Stimulated activated CD4-positive, alpha-beta T cell treated with anti-CD3 and anti-CD28 coated beads, Interleukin-4, amount 100 ng/mL, for 4 hours (primary cell): ENCODE measurements at places on chromosomes 11 and 22.

DNA sequence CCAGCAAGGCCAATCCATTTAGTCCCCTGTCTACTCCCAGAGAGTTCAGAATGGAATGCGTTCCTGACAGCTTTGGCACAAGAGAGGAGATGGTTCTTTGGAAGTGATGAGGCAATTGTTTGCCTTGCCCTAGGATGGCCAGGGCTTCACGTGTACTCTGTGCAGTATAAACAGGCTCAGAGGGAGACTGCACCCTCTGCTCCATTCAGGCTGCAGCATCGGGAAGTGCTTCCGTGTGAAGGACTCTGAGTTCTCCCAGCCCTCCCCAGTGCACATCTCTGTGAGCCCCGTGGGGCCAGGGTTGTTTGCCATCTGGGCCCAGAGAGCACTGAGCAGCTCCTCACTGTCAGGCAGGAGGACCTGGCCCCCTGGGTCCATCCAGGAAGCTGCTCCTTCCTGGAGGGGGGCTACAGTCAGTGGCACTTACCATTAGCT lies 215.3 kb upstream of the TBCEL start:
- DNase-seq, result no peak

DNA sequence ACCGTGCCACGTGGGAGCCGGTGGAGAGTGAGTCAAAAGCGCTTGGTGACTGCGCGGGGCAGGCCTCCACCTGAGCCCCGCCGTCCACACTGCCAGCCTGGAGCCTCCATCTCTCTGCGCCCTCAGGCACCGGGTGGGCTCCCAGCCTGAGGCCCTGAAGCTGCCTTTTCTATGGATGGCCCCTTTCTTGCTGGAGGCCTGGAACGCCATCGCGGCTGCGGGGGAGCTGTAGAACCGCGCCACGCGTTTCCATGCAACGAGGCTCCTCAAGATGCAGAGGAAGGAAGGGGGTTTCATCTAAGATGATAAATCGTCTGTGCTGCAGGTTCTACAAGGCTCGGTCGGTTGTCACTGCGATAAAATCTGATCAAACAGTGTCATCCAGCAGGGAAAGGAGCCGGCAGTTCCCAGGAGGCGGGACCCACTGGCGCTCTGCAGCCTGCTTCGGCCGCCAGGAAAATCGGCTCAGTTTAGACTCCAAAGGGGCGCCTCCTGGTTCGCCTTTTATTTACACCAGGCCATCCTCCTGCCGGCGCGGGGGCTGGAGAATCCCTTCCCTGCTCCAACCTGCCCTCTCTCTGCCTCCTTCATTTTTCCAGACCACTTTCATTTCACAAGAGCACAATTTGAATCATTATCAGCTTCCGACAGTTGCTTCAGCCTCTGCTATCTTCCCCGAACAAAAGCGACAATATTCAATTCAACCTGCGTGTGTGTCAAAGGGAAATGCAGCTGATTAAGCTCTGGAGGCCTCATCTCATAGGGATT lies 624.4 kb downstream of the BRD1 start:
- no peak for DNase-seq

DNA sequence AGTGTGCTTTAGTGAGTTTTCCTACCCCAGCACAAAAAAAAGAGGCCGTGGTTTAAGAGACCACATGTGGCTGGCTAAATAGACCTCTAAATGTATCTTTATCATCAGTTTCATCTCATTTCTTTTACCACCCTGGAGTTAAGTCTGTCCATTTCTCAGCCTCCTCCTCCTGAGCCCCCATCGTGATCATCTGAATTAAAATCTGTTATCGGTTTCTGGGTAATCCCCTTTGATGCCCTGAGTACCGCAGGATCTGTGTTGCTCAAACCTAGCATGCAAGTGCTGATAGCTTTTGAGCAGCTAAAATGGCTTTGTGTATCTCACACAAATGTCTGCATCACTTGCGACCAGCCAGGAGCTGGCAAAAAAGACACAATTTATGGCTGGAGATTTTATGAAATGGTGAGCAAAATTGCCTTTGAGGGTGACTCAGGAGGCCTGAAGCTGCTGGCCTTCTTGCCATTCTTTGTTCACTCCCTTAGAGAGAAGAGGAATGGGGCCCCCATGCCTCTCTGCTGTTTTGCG lies 236.5 kb downstream of the NTM start:
- DNase-seq, result no peak

- no peak for DNase-seq
These were observed 39.1 kb downstream of the B3GAT1 start for GRCh38 chr11:134372961-134373360.

- DNase-seq, result no peak
These were observed 15.3 kb downstream of the TMPRSS13 start for GRCh38 chr11:117913736-117914397.

DNA sequence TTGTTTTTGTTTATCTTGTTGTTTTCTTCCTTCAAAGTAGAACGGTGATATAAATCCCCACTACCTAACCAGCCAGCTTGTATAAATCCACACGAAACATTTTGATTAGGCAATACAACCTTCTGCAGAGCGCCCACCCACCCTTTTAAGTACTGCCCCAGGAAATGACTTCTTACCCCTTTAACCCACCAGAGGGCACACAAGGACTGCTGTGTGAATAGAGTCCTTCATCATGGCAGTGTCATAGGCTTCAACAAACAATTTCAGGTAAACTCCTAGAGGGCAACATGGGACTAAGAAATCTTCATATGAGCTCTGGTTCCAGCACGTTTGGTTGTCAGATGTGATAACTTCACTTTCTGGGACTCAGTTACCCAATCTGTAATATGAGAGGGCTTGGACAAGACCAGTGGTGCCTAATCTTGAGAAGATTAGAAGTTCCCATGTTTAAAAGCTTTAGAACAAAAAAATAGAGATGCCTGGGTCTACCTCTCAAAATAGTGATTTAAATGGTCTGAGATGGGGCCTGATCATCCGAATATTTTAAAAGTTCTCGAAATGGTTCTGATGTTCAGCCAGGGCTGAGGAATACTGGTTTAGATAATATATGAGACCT lies 56.1 kb downstream of the PIWIL4 start:
- peak; percentile 19 for DNase-seq

- DNase-seq, result no peak
These were observed 227.0 kb upstream of the POU2AF2 start for GRCh38 chr11:111018566-111018965.

- no peak for DNase-seq
These were observed 12.3 kb upstream of the ARL14EP start for GRCh38 chr11:30310623-30311022.

DNA sequence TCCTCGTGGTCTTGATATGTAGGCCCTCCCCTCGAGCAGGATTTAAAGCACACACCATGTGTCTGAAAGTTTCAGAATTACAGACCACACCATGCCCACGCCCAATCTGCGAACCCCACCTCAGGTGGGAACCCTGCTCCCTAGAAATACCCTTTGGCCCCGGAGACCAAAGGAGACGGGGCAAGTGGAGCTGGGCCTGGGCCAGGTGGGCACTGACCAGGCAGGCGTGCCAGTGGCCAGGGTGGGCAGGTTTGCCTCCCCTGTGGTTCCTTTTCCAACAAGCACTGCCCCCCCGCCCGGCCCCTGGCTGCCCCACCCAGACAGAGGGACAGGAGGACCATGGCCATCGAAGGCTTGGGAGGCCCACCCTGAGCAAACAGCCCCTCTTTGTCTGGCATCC lies 400.4 kb downstream of the TBC1D22A start:
- no peak for DNase-seq

- no peak for DNase-seq
These were observed 30.0 kb upstream of the MMP7 start for GRCh38 chr11:102560555-102561011.

- DNase-seq, result no peak
These were observed 65.6 kb upstream of the SESN3 start for GRCh38 chr11:95296621-95297025.

GRCh38 chr11:71421392-71421950 lies 26.7 kb downstream of the DHCR7 start:
- no peak for DNase-seq

- no peak for DNase-seq
These were observed 59.3 kb downstream of the SLC1A2 start for GRCh38 chr11:35360055-35360530.

DNA sequence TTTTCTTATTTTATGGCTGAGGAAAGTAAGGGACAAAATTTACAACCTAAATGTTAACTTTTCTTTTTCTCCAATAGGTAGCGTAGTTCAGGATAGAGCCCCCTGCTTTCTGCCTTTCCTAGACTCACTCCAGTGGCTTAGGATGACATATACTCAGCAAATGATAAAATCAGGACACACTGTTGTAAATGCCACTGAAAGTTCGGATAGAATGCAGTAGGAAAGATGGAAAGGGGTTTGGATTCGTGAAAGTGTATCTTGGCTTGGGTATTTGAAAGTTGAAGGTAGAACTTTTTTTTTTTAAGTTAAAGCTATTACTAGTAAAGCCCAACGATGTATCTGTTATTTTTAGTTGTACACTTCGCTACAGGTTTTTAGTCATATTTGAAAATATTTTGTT lies 2.2 kb downstream of the DYNC2H1 start:
- DNase-seq, result no peak

- no peak for DNase-seq
These were observed 305.0 kb downstream of the BUD13 start for GRCh38 chr11:116467823-116468222.

DNA sequence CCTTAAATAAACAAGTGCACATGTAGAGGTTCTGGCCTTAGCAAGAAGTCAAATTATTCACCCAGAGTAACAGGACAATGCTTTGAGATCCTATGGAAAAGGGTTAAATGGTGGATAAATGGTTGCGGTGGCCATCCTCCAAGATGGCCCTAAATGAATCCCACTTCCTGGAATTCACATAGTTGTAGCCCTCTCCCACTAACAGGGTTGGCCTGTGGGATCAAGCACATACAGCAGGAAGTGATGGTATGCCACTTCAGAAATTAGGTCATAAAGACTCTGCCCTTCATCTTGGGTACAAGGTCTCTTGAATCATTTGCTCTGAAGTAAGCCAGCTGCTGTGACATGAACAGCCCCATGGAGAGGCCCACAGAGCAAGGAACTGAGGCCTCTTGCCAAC lies 1.8 kb downstream of the ZNF280B start:
- no peak for DNase-seq

DNA sequence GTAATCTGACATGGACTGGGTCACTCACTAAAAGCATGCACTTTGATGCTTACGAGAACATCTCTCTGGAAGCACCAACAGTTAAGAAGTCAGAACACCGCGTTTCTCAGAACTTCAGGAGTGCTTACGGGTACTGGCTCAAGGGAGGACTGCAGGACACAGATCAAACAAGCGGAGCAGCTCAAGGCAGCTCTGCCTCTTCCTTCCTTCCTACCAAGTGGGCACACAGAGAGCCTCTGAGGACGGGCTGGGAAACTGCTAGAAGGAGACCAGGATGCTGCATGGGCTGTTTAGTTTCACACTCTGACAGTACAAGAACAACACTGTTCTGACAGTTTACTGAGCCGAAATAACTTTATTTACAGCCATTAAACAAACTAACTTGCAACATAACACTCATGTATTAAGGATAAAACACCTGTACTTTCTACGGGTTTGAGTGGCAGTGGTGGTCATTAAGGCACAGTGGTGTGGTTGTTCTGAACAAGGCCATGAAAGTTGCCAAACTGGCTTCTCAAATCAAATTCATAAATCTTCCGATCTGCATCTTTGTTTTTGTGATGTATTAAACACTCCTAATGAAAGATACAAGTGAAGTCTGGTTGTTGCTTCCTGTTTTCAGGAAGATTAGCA lies 37.5 kb downstream of the ARFGAP3 start:
- no peak for DNase-seq

- DNase-seq, result no peak
These were observed 244.2 kb downstream of the NTM start for GRCh38 chr11:131614631-131615030.

GRCh38 chr22:49699476-49699875 lies 128.2 kb downstream of the BRD1 start:
- DNase-seq, result no peak

DNA sequence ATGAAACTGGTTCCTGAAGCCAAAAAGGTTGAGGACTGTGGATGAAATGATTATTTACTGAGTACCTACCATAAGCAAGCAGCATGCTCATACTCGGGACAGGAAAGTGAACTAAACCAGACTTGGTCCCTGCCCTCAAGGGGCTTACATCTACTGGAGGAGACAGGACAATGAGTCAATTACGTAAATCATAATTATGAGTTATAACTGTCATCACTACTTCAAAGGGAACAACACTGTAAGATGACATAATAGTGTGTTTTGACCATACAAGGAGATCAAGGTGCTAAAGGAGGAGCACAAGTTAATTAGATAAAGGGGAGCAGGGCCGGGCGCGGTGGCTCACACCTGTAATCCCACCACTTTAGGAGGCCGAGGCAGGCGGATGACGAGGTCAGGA lies 2.5 kb downstream of the FAM227A start:
- DNase-seq, result no peak

DNA sequence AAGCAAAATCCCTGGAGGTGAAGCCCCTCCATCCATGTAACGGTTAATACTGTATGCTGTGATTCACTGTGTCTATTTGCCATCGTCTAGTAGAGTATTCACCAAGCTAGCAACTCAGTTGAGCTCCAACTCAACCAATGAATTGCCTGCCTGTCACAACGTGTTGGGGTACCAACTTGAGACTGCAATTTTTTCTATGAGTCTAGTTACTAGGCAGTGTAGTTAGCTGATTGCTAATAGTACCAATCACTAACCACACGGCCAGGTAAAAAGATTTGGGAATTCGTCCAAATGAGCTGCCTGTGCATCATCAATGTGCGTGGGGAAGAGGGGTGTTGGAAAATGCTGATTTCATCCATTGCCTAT lies 1.0 kb upstream of the BTG4 start:
- no peak for DNase-seq

DNA sequence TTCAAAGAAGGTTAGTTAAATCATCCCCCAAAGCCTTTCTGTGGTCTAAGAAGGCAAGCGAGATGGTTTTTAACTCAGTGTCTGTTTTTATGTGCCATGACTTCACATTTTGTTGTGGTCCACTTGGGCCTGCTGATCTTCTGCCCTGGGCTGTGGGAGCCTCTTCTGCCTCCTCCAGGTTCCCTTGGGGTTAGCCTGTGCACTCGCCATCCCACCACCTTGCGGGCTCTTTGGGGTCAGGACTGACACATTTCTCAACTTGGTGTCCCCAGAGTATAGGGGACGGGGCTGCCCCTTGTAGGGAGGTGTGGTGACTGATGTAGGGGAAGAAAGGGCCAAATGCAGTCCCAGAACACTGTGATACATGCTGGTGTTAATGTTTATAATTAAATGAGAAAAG lies 207.0 kb downstream of the TBC1D22A start:
- DNase-seq, result no peak
